ENCODE measurements at places on chromosomes 13 and 19.

DNA sequence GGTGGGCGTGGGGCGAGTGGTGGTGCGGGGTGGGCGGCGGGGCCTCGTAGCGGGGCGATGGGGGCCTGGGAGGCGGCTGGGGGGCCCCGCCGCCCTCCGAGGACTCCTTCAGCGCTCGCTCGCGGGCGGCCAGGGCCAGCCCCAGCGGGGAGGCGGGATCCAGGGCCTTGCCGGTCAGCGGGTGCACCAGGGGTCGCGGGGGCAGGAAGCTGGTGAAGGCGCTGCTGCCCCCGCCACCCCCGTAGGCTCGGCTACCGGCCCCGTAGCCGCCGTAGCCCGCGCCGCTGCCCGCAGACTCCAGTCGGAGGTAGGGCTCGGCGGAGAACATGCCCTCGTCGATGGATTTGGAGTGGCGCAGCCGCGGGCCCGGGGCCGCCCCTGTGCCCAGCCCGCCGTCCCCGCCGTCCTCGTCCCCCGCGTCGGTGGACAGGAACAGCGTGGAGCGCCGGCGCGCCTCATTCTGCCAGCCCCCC, 18.6 kb downstream of the C19orf81 start:
- DNase-seq: peak; percentile 54

DNA sequence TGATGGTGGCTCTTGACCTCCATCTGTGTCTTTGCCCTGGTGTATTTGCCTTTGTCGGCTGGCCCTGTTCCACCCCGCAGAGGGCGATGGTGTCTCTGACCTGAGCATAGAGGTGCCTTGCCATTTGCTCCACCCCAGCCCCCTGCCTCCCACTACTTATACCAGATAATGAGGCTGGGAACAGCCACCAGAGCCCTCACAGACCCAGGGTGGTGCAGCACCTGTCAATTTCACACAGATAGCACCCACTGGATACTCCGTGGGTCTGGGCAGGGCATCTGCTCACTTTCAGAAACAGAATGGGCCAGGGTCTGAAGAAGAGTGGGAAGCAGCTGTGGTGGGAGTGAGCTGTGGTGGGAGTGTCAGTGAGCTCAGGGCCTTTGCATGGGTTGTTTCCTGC, 4.1 kb downstream of the ZNF536 start:
- no peak for DNase-seq

- no peak for DNase-seq
These were observed 45.7 kb downstream of the NAA16 start for GRCh38 chr13:41356786-41357185.

DNA sequence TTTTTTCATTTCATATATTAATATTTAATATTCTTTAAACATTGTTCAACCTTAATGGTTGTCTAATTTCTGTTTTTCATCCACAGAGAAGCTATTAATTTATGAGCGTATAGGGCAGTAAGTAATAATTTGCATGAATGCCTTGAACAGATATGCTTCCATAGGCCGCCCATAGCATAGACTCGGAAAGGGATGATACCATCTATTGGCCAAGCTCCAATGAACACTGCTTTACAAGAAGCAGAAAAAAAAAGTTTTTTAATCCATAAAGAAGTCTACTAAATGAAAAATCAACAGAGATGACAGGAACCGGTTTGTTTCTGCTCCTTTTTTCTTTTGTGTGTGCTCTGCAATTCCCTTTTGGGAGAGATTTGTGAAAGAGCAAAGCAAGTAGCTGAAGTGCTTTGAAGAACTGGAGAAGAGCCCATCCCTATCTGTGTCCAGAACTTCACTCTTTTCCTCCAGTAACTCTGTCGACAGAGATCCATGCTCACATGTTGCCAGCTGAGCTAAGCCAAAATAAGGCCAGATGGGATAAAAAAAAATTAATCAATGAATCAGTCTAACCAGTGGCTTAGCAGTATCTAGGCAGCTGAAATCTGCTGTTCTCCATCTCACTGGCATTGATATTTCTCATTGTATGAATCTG, 215.9 kb upstream of the SOX21 start:
- DNase-seq: no peak

Measured in H1 (cell line).